Stimulated activated CD4-positive, alpha-beta T cell treated with anti-CD3 and anti-CD28 coated beads, Interleukin-12 subunit alpha, Interleukin-12 subunit beta, amount 100 ng/mL, for 48 hours (primary cell): ENCODE measurements at places on chromosomes 16 and 17.

- no peak for DNase-seq
Measured at GRCh38 chr17:70434536-70435490, 265.5 kb downstream of the KCNJ2 start.

DNA sequence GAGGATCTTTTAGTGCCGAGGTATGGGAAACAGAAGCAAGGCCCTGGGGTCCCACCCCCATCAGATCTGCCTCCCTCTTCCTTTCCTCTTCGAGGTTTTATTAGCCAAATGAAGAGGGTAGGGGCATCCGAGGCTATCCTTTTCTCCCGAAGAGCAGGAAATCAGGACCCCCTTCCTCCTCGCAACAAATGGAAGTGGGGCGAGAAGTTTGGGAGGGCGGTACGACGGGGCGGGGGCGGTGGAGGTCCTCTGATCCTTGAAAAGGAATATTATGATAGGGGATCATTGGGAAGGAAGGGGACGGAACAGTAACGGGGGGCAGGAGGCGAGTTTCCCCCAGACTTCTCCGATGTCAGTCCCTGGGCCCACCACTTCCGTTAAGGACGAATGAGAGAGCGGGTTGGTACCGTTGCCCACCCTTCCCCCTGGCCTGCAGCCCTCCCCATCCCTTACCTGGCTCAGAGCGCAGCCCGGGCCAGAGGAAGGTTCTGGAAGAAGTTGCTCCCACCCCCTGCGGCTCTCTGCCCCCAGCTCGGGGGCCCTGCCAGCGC is 309 bp downstream of the FOXJ1 start:
- DNase-seq: no peak

GRCh38 chr16:15856182-15856581 is 646 bp downstream of the MYH11 start:
- no peak for DNase-seq

GRCh38 chr16:31114468-31114867 is 3.0 kb upstream of the KAT8 start:
- no peak for DNase-seq

GRCh38 chr17:19744492-19744891 is 3.6 kb downstream of the ALDH3A1 start:
- no peak for DNase-seq

DNA sequence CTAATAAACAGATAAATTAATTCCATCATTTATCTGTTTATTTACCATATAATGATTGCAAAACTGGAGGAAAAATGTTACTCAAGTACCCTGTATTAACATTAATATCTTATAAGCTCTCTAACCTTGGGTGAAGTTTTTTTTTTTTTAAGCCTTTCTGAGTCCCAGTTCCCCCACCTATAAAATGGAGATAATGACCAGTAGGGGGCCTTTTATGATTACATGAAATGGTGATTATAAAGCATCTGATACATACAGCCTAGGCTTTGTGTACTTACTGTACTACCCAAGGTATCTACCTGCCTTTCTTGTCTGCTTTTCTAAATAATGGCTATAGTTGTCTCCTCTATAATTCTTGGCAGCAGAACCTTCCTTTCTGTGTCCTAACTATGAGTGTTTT is 22.6 kb downstream of the LRRC36 start:
- DNase-seq: no peak

- DNase-seq: no peak
Measured at GRCh38 chr16:28011971-28012445, 51.5 kb downstream of the GSG1L start.

- no peak for DNase-seq
Measured at GRCh38 chr17:57869617-57870282, 19.9 kb upstream of the MRPS23 start.

DNA sequence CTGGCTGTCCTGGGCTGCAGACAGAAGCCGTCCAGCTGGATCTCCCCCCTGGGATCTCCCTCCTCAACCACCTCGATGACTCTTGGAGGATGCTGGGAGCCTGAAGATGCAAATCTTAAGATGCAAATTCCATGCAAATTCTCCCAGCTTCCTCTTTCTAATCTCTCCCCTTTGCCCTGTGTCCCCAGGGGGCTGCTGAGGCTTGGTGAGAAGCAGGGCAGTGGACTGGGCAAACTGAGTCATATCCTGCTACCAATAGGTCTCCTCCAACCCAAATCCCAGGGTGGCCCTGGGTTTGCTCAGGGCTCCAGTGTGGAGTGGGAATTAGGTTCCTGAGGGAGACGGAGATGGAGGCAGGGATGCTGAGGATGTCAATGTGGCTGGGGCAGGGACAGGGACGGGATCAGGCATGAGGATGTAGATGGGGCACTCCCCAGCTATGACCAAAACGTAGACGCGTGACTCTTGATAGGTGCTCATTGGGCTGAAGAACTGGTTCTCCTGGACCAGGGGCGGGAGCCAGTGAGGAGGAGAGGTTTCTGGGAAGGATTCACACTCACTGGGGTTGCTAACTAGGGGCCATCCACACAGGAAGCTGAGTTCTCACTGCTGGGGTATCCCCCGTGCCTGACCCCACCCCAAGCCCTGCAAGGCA is 3.6 kb upstream of the ALOX12B start:
- no peak for DNase-seq

- no peak for DNase-seq
Measured at GRCh38 chr17:67456889-67457288, 79.8 kb downstream of the PITPNC1 start.

DNA sequence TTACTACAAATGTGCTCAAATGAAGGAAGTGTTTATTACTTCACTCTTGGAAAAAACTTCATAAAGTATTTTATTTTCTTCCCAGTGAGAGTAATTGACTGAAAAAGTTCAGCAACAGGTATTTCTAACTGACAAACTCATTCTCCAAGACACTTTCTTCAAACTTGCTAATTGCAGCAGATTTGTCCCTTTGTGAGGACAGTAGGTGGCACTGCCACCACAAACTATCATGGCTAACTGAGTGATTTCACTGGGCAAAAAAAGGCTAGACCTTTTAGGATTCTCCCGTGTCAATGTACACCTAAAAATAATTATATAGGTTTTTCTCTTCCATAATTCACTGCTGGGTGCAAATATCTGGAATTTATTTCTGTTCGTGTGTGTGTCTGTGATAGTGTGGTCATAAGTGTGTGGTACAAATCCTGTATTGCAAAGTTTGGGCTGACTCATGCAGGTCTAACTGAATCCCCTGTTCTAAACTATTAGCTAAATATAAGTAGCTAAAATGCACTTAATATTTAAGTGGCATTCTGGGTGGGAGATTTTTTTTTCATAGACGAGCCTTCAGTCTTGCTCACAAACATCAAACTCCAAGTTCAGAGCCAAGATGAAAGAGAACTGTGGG is 3.9 kb downstream of the HS3ST3A1 start:
- no peak for DNase-seq

DNA sequence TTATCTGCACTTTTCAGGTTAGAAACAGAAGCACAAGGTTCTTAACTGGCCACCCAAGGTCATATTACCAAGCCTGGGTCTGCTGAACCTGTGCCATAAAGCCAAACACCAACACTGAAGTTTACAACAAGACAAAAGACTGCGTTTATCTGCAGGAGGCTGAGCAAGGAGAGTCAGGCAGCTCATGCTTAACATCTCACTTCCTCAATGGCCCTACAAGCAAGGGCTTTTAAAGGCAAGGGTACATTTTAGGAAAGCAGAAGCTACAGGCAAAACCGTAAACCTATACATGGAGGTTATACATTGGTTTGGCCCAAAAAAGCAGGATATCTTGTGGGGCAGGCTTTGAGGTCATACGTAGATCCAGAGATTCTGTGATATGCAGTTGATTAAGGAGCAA is 91.2 kb downstream of the GNAO1 start:
- no peak for DNase-seq

DNA sequence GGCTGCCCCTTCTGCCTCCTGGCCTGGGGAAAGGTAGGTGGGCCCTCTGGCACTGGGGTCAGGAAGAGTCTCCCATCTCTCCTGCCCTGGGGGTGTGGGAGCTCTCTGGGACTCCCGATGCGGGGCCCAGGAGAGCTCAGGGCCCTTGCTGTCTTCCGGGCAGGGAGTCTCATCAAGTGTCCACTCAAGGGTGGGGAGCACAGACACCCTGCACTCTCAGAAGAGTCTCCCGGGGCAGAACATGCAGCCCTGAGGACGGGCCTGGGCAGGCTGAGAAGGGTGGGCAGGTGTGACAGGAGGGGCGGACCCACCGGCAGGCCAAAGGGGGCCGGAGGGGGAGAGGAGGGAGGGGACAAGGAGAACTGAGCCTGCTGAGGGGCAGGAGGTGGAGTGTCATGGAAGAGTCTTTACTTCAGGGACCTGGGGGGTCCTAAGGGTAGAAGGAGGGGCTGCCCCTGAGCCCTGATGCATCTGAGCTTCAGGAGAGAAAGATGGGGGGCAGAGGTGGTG is 8.4 kb upstream of the PKMYT1 start:
- no peak for DNase-seq

- DNase-seq: no peak
Measured at GRCh38 chr16:87922250-87922871, 14.0 kb downstream of the CA5A start.

GRCh38 chr16:67236563-67237395 is 9.8 kb downstream of the TMEM208 start:
- peak; percentile 79 for DNase-seq

DNA sequence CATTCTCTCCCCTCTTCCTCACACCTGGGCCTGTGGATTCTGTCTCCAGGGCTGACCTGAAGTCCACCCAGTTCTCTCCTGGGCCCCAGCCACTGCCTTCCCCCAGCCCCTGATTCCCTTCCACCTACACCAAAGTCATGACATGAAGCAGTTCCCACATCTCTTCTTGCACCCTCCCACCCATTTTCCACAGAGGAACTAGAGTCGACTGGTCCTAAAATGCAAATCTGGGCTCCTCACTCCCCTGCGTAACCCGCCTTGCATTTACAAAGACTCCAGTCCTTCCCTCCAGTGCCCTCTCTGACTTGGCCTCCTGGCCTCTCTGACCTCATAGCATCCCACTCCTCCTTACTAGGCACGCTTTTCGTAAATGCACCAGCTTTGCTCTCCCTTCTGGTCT is 14.8 kb downstream of the COX6A2 start:
- DNase-seq: no peak

GRCh38 chr17:80063830-80064585 is 27.6 kb downstream of the CCDC40 start:
- no peak for DNase-seq

- DNase-seq: no peak
Measured at GRCh38 chr17:8609910-8610309, 20.6 kb downstream of the MYH10 start.

DNA sequence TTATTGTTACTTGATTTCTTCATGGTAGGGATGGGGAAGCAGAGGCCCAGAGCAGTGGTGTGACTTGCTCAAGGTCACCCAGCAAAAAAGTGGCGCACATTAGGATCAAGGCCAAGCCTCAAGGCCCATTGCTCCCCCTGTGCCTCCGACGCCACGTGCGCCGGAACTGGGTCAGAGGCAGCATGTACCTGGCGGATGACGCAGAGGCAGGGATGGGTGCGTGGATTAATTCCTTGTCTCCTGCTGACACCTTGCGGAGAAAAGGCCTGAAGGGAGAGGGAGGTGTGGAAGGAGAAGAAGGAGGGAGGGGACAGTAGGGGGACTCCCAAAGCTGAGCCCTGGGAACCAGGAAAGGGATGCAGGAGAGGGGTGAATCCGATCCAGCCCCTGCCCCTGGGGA is 18.5 kb downstream of the SBK1 start:
- no peak for DNase-seq

DNA sequence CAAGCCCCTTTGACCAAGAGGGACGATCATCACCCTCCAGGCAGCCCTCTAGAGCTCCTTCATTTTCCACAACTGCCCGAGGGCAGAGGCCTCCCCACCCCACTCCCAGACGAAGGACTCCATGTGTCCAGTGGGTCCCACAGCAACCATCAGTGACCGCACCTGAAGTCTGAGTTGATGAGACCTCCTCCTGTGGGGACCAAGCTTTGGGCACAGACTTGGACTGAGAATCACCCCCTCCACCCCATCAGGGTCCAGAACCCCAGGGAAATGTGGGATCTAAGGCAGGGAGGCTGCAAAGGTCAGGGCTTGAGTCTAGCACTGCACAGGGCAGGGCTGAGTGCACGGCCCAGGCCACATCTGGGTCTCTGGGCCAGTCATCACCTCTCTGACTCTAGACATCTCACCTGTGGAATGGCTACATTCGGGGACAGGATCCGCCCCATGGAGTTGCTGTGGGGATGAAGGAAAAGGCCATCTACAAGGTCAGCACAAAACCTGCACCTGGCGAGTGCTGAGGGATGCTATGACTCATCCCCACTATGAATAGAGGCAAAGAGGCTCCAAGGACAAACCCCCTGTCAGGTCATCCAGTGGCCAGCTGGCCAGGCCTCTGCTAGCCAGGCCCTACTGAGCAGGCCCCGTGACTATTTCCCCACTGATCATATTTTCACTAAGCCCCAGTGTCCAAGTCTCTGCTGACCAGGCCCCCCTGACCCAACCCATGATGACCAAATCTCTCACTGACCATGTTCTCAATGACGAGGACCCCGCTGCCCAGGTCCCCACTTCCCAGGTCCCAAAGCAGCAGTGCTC is 38.4 kb downstream of the TNFRSF13B start:
- DNase-seq: no peak

DNA sequence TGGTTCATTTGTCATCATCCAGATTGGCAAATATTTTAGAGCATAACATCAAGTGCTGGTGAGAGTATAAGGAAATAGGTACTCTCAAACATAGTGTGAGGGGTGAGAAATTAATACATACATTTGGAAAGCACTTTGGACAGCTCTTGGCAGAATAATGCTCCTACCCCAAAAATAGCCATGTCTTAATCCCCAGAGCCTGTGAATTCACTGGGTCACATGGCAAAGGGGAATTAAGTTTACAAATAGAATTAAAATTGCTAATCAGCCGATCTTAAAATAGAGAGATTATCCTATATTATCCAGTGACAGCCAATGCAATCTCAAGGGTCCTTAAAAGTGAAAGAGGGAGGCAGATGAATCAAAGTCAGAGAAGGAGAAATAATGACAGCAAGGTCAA is 38.8 kb upstream of the ANKFN1 start:
- no peak for DNase-seq

DNA sequence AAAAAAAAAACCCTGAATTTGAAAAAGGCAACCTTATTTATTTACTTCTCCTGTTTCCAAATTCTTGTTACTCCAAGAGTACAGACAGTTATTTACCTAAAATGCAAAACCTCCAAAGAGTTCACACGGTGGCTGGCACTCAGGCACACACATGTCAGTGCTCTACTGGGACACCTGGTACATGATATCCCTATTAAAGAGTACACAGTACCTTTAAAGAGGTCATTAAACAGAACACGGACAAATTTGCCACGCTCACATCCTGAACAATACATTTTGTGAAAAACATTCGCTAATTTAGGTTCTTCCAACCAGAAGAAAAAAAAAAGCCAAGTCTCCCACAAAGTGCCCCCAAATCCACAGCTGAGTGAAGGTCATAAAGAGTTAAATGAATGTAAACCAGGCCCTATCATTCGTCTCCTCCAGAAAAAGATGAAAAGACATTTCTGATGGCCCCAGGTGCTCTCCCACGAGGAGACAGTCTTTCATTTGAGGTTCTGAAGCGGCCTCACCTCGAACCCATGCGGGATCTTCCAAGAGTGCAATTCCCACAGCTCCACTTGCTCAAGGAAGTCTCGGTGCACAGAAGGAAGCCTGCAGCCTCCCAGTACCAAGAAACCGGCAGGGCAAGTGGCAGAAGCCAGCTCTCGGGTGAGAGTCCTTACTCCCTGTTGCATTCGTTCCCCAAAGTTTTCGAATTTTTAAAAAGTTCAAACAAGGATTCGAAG is 993 bp downstream of the ERN1 start:
- no peak for DNase-seq

GRCh38 chr17:7346761-7347614 is 5.0 kb upstream of the KCTD11 start:
- DNase-seq: no peak
